ENCODE measurements at places on chromosomes 1 and 21.

- DNase-seq = no peak
These were observed 73.9 kb downstream of the PLXNA2 start for GRCh38 chr1:208170252-208170651.

DNA sequence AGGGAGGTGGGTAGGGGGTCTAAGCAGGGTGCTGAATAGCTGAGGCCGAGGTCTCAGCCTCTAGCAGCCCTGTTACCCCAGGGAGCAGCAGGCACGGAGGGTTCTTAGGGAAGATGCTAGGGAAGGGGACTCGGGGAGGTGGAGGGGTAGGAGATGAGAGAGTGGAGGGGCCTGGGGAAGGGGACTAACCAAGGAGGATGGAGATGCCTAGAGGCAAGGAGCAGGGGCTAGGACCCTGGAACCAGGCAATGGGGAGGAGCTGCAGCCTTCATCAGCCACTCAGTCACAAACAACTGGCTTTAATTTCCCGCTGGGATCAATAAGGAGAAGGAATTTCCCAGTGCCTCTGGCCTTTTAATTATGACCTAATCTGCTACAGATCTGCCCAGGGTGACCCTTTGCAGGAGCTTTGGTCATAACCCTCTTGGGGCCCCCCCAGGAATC, 2.9 kb upstream of the CRABP2 start:
- DNase-seq = no peak

DNA sequence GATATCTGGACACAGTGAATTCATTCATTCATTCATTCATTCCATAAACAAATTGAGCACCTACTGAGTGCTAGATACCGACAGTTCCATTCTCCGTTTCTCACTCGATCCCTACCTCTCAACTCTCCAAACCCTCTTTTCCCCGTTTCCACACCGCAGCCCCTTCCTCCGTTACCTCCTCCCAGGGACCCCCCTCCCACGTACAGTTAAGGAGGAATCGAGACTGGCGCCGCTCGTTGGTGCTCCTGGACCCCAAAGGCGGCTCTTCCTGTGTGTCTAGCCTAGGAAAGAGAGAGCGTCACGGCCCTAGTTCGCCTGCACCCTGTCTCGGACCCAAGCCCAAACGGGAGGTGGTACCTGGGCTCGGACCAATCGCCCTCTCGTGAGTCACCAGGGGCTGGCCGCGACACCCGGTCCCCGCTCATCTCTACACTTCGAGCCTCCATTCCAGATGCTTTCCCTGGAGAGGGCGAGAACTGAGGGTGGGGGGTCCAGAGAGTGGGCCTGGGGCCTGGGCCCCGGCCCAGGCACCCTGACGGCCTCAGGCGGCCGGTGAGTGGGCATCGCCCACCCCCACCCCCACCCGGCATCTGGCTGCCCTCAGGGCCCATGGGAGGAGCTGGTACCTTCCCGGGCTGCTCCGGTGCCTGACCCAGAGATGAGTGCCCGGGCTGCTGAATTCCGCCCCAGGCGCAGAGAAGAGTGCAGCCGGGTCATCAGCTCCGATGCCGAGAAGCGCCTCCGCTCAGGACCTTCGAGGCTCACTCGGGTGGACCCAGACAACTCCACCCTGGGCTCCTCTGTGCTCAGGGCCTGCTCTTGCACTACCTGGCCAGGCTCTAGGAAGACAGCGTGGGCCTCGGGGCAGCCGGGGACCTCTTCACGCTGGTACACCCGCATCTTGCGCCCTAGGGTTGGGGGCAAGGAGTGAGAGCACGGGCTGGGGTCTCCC, 4.9 kb downstream of the ARHGEF19 start:
- no peak for DNase-seq

GRCh38 chr1:3668148-3668547, 15.8 kb downstream of the TP73 start:
- DNase-seq = no peak

DNA sequence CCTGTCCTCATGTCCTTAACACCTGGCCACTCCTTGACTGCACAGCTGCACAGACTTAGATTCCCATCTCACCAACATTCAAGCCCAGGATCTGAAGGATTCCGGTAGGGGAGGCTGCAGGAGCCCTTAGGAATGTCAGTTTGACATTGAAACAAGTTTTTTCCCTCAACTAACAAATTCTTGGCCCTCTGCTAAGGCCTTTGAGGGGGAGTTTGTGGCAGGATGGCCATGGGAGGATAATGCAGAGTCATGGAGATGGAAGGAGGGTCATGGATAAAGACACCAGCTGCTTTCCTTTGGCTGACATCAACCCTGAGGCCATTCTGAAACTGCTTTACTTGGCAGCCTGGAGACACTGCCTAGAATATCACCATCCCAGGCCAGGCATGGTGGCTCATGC, 63.4 kb upstream of the PPP2R5A start:
- no peak for DNase-seq

GRCh38 chr1:107782217-107782845, 182.6 kb downstream of the VAV3 start:
- no peak for DNase-seq

DNA sequence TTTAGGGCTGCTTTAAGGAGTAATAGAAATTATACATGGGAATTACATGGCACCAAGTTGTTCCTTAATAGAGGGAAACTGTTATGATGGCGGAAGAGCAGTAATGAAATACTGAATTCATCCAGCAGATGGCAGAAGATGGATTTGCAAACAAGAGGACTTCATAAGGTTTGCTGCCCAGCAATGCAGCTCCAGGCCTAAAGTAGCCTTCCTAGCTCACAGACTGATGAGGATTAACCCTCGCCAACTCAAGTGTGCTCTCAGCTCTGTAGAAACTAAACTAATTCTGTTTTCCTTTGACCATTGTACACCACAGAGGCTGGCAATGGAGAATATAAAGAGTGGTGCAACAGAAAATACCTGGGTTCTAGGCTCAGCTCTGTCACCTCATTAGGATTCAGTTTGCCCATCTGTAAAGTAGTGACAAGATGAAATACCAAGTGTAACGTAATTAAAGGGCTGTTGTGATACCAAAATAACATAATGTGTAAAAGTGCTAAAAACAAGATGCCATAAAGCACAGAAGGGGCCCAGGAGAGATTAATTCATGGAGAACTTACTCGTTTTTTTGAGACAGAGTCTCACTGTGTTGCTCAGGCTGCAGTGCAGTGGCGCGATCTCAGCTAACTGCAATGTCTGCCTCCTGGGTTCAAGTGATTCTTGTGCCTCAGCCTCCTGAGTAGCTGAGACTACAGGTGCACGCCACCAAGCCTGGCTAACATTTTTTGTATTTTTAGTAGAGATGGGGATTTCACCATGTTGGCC, 102.4 kb upstream of the SERBP1 start:
- DNase-seq = peak; percentile 57

- DNase-seq = peak; percentile 47
These were observed 498.1 kb downstream of the LMO4 start for GRCh38 chr1:87826681-87827251.

DNA sequence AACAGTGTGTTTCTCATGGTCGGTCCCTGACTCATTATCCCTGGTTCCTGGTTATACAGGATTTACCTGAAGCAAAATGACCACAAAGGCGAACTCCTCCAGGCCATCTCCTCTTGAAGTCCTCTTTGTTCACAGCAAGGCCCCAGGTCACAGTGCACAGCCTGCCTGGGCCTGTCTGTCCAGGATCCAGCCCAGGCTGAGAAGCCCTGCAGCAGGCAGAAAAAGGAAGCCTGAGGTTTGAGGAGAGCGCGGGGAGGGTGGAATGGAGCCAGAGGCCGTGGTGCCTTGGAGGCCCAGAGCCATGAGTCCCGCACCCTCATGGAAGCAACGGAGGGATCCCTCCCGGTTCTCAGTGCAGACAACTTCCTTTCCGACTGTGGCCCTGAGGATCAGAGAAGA, 136.8 kb upstream of the IRF2BP2 start:
- DNase-seq = no peak

All from GM13976 (cell line).